ENCODE measurements at places on chromosomes 7 and 10. TPM values are rescaled to one million over a fixed set of nuclear protein-coding genes. Genes with fewer than 3 reads are reported as not detected.

TMEM26 gene
- 0.87 TPM for total RNA-seq

KAZALD1 gene
- total RNA-seq = 1.3 TPM

GIMAP6 gene
- not detected for total RNA-seq

LIPN gene
- total RNA-seq = not detected

NPC1L1 gene
- total RNA-seq = 21.2 TPM

KLF14 gene
- 0.14 TPM for total RNA-seq

- DNase-seq = no peak
- no peaks in the 10 kb centered on the region for H3K36me3 ChIP-seq
- H3K27me3 ChIP-seq = peaks cover 29% of the 10 kb centered on the region
- no peak overlapping the region for H3K27ac ChIP-seq
- no peak overlapping the region for H3K4me3 ChIP-seq
- H3K4me1 ChIP-seq = no peaks in the 10 kb centered on the region
These were observed 168.3 kb downstream of the HERPUD2 start for GRCh38 chr7:35526645-35527044.

DNA sequence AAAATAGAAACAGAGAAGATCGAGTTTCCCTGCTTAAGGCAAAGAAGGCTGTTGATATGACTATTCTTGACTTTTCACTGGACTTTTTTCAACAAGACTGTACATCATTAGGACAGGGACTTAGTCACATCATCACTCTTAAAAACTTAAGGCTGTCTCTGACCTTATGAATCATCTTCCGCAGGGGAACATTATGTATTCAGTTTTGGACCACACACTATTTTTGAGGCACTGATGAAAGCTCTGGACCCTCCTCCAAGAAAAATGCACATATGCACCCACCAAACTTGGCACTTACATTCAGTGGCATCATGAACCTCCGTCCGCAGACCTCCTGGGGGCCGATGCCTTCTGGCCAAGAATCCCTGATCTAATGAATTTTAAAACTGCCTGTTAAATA is 96.4 kb downstream of the CALD1 start:
- H3K4me1 ChIP-seq = peaks cover 39% of the 10 kb centered on the region
- peak overlapping the region; percentile 52 for H3K4me3 ChIP-seq
- H3K27me3 ChIP-seq = no peaks in the 10 kb centered on the region
- H3K36me3 ChIP-seq = peaks cover 7% of the 10 kb centered on the region
- peak overlapping the region; percentile 38 for H3K27ac ChIP-seq

- H3K36me3 ChIP-seq = no peaks in the 10 kb centered on the region
- H3K4me1 ChIP-seq = peaks cover 3% of the 10 kb centered on the region
- no peaks in the 10 kb centered on the region for H3K27me3 ChIP-seq
- H3K4me3 ChIP-seq = no peak overlapping the region
- H3K27ac ChIP-seq = no peak overlapping the region
These were observed 9.1 kb upstream of the PROSER2 start for GRCh38 chr10:11813855-11814567.

DNA sequence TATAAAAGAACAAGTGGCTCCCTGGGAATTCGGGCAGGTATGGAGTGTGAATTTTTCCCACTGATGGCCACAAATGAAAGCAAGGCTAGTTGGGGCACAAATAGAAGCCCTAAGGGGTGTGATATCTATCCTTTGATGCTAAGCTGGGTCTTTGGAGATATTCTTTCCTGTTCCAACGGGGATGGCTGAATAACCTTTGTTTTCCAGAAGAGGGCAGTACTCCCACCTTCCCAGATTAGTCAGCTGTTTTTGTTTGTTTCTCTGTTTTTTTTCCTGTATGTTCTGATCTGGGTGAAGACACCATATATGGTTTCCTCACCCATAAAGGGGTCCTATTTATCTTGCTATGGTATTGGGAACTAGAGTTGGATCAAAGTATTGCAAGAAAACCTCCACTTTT is 947.7 kb upstream of the SORCS1 start:
- H3K27ac ChIP-seq = no peak overlapping the region
- peaks cover 6% of the 10 kb centered on the region for H3K4me1 ChIP-seq
- H3K4me3 ChIP-seq = no peak overlapping the region
- H3K36me3 ChIP-seq = no peaks in the 10 kb centered on the region

DNA sequence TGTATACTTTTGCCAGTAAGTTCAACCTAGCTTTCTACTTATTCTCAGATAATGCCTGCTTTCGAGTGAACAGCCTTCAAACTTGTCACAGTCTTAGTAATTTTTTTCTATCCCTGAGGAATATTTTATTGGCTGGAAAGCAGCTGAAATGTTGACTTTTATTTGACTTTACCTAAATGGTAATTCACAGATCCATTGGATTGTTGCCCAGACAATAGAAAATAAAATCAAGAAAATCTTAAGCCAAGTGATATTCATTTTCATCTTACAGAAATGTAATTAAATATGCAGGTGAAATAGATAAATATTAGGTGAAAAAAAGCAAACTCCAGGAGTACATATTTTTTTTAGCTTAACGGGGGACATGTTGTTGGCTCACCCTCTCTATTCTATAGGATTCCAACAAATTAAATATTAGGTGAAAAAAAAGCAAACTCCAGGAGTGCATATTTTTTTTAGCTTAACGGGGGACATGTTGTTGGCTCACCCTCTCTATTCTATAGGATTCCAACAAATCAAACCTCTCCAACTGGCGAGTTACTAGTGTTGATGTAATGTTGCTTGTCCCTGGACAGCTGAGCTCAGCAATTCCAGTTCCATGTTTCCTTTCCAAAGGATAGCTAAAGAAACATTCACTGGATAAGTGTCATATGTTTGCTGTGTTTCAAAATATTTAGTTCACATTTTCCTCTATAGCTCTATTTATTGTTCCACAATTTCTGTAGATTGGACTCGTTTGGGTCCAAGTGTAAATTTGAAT is 4.2 kb downstream of the TMEM26 start:
- no peak overlapping the region for H3K27ac ChIP-seq
- H3K4me1 ChIP-seq = peaks cover 9% of the 10 kb centered on the region
- H3K27me3 ChIP-seq = peaks cover 30% of the 10 kb centered on the region
- DNase-seq = no peak
- no peak overlapping the region for H3K4me3 ChIP-seq
- H3K36me3 ChIP-seq = no peaks in the 10 kb centered on the region

DNA sequence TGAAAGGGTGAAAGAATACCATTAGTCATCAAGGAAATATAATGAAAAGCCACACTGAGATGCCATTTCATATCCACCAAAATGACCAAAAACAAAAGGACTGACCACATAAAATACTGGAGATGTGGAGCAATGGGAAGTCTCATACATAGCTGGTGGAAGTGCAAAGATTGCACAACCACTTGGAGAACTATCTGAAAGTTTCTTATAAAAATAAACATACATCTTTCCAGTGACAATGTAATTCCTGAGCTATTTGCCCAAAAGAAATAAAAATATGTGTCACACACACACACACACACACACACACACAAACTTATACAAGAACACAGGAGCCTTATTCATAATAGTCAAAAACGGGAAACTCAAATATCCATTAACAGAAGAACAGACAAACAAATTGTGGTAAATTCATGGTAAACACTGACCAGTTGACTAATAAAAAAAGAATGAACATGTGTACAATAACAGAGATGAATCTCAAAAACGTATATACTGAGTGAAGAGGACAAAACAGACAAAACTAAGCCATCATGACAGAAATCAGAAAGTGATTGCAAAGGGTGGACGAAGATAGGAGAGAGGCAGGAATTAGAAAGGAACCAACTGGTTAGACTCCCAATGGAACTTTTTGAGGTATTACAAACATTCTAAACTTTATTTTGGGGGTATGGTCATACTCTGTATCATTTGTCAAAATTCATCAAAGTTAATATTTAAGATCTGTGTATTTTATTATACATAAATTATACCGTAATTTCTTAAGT is 21.5 kb downstream of the WASL start:
- no peaks in the 10 kb centered on the region for H3K27me3 ChIP-seq
- DNase-seq = no peak
- peaks cover 28% of the 10 kb centered on the region for H3K4me1 ChIP-seq
- peaks cover 6% of the 10 kb centered on the region for H3K36me3 ChIP-seq

DNA sequence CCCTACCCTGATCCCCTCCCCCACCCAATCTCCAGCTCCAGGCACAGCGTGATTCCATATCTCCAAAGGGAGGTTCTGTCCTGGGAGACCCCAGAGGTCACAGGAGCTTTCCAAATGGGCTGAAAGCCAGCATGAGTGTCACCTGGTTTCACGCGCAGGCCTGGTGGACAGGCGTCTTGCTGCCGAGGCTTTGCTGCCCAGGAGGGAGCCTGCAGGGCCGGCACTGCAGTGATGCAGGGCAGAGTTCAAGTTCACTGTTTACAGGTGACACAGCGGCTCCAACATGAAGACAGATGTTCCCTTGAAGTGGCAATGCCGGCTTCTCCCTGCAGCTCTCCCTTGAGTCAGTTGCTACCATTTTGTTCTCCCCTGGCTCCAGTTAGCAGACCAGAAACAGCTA is 104.3 kb downstream of the TCERG1L start:
- peak; percentile 3 for DNase-seq
- no peak overlapping the region for H3K4me3 ChIP-seq
- H3K36me3 ChIP-seq = no peaks in the 10 kb centered on the region
- peaks cover 3% of the 10 kb centered on the region for H3K27me3 ChIP-seq

DNA sequence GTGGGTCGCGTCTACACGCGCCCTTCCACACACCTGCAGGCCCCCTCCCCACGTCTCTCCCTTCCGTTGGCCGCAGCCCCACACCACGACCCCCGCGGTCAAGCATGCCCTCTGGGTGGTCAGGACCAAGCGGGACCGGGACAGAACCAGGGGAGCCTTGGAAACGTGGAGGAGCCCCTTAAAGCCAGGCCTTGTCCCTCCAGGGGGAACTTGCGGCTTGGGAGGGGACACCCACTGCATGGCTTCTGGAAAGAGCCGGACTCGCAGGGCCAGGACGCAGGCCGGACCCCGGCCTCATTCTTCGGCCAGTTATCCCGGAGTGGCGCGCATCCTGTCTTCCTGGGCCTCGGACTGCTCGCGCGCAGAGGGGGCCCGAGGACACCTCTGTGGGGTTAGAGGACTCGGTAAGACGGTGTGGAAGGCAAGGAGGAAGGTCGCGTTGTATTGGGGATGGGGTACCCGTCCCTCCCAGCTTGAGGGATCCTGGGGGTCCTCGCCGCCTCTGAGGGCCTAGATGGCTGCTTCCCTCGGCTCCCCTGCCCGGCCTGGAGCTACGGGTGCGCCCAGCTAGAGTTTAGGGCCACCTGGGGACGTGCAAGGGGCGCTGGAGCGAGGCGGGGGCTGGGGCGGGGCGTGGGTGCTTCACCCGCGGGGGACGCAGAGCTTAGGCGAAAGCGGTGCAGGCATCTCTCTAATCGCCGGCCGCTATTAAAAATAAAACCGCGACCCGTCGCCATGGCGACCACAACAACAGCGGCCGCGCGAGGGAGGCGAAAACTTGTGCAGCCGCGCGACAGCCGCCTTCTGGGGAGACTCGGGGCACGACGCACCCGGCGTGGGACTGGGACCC is 1.8 kb upstream of the PDGFA start:
- peaks cover 9% of the 10 kb centered on the region for H3K27me3 ChIP-seq
- H3K36me3 ChIP-seq = peaks cover 4% of the 10 kb centered on the region
- DNase-seq = no peak
- H3K4me1 ChIP-seq = peaks cover 13% of the 10 kb centered on the region
- peak overlapping the region; percentile 64 for H3K4me3 ChIP-seq

GRCh38 chr7:4631380-4632179 is 50.5 kb upstream of the FOXK1 start:
- H3K27me3 ChIP-seq = peaks cover 22% of the 10 kb centered on the region
- H3K4me3 ChIP-seq = peak overlapping the region; percentile 29
- no peak overlapping the region for H3K27ac ChIP-seq
- DNase-seq = peak; percentile 22

DNA sequence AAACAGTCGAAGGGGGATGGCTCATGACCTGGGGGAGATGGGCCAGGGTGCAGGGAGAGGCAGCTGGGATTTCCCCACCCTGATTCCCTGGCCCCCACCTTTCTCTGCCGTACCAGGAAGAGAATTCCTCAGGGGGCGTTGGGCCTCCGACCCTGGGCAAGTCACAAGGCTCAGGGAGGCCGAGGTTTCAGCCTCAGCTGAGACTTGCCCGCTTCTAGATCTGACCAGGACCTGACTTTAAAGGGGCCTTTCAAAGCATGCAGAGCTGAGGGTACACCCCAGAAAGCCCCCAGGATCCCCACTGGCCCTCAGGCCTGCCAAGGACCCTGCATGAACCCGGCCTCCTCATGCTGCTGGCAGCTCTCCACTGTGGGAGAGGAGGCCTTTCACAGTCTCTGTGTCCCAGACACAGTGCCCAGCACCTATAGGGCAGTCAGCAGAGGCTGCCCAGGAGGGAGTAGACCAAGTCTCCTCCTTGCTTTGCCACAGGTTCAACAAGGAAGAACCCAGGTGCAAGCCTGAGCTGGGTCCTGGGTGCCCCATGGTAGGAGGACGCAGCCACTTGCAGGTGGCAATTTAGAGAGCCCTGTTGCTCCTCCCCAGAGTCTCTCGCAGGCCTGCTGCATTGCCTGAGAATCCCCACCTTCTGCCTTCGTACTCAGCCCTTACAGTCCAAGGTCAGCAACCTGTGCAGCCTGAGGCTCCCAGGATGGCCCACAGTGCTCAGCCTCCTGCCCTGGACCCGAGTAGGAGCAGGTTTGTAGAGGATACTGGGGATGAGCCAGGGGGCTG is 89.3 kb downstream of the CHST15 start:
- no peak overlapping the region for H3K27ac ChIP-seq
- no peaks in the 10 kb centered on the region for H3K27me3 ChIP-seq
- H3K36me3 ChIP-seq = no peaks in the 10 kb centered on the region
- H3K4me1 ChIP-seq = peaks cover 2% of the 10 kb centered on the region

- peaks cover 2% of the 10 kb centered on the region for H3K36me3 ChIP-seq
- H3K27me3 ChIP-seq = no peaks in the 10 kb centered on the region
- H3K4me3 ChIP-seq = no peak overlapping the region
- peaks cover 30% of the 10 kb centered on the region for H3K4me1 ChIP-seq
- peak; percentile 46 for DNase-seq
These were observed 991 bp downstream of the PANK1 start for GRCh38 chr10:89643812-89644690.

DNA sequence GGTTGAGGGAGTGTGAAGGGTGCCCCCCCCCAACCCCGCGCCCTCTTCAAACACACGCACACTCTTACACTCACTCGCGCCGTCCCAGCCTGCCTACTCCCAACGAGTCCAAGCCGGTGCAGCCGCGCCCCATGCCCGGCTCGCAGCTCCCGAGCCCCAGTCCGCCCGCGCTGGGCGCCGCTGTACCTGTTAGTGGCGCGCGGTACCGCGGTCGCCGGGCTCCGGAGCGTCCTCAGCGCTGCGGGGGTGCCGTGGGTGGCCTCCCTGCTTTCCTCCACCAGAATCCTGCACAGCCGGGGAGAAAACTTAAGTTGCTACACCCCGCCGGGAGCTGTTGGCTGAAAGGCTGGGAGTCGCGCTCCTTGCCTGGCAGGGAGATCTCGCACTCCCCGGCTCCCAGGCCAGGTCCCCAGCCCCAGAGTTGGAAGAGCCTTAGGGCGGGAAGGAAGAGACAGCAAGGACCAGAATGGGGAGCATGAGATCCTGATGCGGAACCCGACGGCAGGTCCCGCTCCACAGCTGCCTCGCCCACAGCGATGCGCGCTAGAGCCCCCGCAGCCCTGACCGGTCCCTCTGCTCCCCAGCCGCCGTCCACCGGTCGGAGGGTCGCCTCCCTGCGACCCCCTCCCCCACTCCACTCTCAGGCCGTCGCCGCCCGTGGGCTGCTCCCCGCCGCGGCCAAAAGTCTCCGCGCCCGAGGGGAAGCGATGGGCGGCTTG is 863 bp downstream of the ST8SIA6 start:
- peaks cover 4% of the 10 kb centered on the region for H3K4me1 ChIP-seq
- peaks cover 67% of the 10 kb centered on the region for H3K27me3 ChIP-seq
- H3K36me3 ChIP-seq = peaks cover 8% of the 10 kb centered on the region
- peak; percentile 41 for DNase-seq
- H3K4me3 ChIP-seq = peak overlapping the region; percentile 79

Data from progenitor cell of endocrine pancreas (in vitro differentiated cells).